ENCODE measurements at places on chromosomes 6 and 20.

DNA sequence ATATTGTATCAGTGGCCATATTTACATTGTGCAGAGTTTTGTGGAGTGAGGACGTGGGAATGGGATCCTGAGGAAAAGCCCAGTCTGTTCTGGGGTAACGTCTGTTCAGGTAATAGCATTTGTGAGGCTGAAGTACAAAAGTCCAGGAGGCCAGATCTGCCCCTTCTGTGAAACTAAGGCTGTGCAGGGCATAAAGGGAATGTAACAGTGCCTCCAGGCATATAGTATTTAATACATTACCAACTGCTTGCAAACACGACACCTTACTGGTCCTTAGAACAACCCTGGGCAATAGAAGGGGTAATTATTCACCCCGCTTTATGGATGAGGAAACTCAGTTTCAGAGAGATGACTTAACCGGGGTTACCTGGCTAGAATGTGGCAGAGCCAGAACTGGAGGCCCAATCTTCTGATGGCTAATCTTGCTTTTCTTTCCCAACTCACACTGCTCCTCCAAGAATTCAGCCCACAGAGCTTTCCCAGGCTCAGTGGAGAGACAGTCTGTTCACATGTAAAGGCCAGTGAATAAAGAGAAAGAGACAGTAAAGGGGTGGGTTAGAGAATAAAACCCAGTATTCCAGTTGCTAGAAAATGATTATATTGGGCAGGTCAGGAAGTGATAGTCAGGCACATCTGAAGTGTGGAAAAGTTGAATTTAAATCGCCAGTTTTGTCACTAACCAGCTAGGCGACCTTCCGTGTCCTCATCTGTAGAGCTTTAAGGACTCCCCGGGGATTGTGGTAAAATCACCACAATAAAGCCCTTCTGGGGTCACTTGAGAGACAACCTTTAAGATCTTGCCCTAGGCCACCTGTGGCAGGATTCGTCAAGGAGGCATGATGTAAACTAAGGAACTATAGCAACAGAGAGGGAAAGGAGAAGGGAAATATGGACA lies 280.7 kb upstream of the CITED2 start:
- no peak for DNase-seq

DNA sequence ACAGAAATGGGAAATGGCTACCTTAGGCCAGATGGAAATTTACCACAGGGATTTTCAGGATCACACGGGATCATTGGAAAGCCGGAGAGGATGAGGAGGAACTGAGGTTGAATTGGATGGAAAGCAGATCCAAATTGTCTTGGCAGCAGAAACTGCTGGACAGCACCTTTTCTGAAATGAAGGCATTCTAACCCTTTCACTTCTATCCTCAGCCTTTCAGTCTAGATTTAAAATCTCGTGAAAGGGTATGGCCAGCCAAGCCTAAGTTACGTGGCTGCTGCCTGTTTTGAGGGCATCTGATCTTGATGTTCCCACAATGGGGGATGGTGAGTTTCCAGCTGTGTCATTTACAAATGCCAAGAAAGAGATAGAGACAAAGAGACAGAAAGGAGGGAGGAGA lies 358.2 kb downstream of the KIF16B start:
- no peak for DNase-seq

DNA sequence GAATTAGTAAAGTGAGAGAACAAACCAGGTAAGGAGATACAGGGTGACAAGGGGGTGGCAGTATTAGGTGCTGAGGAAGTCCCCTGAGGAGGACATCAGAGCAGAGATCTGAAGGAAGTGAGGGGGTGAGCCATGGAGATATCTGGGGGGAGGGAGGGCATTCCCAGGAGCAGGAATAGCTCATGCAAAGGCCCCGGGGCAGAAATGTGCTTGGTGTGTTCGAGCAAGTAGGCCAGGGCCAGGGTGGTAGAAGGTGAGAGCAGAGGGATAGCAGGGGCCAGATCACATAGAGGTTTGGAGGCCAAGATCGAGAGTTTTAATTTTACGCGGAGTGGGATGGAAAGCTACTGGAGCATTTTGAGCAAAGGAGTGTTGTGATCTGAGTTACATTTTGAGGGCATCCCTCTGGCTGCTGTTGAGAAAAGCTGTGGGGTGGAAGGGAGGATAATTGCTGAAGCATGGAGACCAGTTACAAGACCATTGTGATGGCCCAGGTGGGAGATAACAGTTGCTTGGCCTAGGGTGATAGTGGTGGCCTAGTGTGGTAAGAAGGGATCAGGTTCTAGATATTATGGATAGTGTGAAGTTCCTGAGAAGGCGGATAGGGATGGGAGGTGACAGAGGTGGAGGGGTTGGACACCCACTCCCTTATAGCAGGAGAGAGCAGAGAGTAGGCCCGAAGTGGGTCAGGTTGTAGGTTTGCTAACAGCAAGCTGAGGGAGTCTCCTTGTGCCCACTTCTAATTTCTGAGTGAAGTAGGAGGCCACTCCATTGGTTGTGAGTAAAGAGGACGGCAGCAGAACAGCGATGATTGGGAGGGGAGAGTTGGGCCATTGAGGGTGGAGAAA lies 10.2 kb downstream of the ARFGEF2 start:
- no peak for DNase-seq

DNA sequence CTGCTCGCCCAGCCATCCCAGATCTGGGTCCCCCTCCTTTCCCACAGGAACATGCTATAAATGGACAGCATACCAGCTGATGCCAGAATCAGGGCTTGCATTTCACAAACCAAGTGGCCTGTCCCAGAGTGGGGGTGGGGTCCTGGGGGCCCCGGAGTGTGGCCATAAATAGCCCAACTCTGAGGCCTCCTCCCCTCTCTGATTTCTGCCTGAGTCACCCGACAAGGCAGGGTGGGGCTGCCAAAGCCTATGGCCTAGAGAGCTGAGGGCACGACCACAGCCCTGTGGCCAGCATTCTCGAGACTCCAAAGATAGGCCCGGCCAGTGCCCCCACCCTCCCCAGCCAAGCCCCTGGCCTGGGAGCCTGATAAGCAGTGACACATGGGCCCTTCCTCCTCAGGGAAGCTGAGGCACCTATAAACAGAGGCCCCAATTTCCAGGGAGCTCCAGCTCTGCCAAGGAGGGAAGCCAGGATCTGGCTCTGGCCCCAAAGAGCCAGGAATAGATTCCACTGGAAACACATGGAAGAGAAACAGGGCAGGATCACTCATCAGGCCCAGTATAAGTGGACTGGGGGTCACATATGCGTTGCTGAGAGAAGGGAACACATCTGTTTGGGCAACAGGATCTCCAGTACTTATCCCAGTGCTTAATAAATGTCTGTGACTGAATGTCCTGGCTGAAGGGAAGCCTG lies 20.3 kb downstream of the SNTA1 start:
- DNase-seq = no peak
